ENCODE measurements at places on chromosomes 3 and 15. TPM values are rescaled to one million over a fixed set of nuclear protein-coding genes. Genes with fewer than 3 reads are reported as not detected.
A peak's percentile ranks its signal among the peaks of the same experiment; 100 is the strongest.

DNA sequence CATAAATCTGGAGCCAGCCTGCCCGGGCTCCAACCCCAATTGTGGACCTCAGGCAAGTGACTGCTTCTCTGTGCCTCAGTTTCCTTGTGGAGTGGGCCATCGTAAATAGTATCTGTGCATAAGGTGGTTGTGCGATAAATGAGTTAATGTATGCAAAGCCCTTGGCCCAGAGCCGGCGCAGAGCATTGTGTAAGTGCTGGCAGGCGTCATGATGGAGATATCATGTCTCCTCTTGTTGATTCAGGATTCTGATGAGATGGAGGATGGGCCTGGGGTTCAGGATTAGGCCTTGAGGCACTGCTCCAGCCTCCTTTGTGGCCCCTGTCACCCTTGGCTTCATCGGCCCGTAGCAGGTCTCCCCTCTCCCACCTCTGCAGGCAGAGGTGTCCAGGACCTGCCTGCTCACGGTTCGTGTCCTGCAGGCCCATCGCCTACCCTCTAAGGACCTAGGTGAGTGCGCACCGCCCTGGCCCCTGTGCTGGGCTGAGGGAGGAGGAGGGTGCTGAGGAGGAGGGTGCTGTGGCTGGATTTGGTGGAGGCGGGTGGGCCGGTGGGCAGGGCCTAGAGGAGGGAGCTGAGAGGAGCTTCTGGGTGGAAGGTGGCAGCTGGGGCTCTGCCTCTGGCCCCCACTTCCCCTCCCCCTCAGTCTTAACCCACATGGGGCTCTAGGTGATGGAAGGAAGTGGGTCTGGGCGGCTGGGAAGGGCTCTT is 1.3 kb downstream of the PLA2G4B start:
- H3K27ac ChIP-seq: no peak overlapping the region
- no peaks in the 10 kb centered on the region for H3K27me3 ChIP-seq
- no peak for DNase-seq
- H3K4me1 ChIP-seq: no peaks in the 10 kb centered on the region
- peaks cover 26% of the 10 kb centered on the region for H3K36me3 ChIP-seq

- peaks cover 3% of the 10 kb centered on the region for H3K36me3 ChIP-seq
- no peaks in the 10 kb centered on the region for H3K27me3 ChIP-seq
- H3K27ac ChIP-seq: no peak overlapping the region
- DNase-seq: no peak
Measured at GRCh38 chr15:90243943-90244639, 5.3 kb upstream of the TTLL13 start.

DNA sequence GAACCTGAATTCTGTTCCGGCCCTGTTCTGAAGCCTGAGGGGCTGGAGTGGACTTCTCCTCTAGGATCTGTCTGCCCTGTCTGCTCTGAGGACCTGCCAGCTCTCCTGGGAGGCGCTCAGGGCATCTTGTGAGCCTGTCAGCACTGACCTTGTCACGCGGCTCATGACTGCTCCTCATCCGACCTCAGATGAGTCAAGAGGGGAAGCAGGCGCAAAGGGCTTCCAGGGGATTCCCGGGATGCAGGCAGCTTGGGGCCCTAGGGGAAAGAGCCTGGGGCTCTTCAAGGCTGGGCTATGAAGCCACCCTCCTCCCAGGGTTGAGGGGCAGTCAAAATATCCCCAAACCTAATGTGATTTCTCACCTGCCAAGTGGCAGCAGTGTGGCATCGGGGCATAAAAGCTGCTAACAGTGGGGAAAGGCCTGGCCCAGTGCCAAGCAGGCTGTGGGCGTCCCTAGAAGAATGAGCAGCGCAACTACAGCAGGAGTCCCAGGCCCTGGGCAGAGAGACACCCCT is 27.6 kb upstream of the ANKDD1A start:
- peaks cover 19% of the 10 kb centered on the region for H3K4me1 ChIP-seq
- no peaks in the 10 kb centered on the region for H3K36me3 ChIP-seq
- H3K27ac ChIP-seq: peak overlapping the region; percentile 36
- no peaks in the 10 kb centered on the region for H3K27me3 ChIP-seq
- no peak overlapping the region for H3K4me3 ChIP-seq

DNA sequence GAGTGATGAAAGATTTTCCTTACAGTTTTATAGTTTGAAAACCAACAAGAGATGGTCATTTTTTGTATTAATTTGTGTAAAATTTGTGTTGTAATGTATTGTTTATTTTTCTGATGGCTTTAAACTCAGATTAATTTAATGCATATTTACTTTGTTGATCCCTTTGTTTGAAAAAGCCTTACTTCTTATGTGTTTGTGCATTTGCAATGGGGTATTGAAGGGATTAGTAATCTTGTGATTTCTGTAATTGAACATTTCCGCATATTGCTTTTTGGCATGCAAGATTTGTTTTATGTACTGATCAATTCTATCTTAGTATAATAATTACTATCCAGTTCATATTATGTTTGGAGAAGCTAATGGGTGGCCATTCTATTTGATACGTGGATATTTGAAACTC is 98.4 kb upstream of the ROBO1 start:
- H3K4me3 ChIP-seq: no peak overlapping the region
- no peak for DNase-seq

DNA sequence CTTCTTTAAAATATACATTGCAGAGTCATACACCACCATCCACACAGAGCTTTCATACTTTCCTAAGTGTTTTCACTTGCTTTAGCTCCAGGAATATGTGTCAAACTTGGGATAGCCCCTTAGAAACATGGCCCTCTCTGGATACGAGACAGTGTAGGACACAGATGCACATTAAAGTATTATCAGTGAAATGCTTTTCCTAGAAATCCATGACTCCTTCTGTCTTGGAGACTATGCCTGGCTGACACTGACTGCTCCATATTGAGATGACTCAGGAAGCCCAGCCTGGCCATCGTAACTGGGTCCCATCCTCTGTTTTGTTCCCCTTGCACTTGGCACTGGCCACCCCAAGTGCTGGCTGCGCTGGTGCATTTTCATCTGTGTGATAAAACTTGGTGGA is 204.8 kb downstream of the PDZRN3 start:
- DNase-seq: no peak
- no peaks in the 10 kb centered on the region for H3K36me3 ChIP-seq
- H3K4me3 ChIP-seq: no peak overlapping the region
- no peaks in the 10 kb centered on the region for H3K4me1 ChIP-seq

GRCh38 chr3:10400050-10400748 is 79.3 kb upstream of the SEC13 start:
- no peak overlapping the region for H3K4me3 ChIP-seq
- H3K4me1 ChIP-seq: peaks cover 12% of the 10 kb centered on the region
- H3K27me3 ChIP-seq: peaks cover 1% of the 10 kb centered on the region
- DNase-seq: no peak

DNA sequence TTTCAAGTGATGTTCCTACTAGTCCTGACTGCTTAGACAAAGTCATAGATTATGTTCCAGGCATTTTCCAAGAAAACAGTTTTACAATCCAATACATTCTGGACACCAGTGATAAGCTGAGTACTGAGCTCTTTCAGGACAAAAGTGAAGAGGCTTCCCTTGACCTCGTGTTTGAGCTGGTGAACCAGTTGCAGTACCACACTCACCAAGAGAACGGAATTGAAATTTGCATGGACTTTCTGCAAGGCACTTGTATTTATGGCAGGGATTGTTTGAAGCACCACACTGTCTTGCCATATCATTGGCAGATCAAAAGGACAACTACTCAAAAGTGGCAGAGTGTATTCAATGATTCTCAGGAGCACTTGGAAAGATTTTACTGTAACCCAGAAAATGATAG is 3.8 kb downstream of the TIPARP start:
- H3K36me3 ChIP-seq: no peaks in the 10 kb centered on the region
- no peak for DNase-seq
- H3K4me3 ChIP-seq: no peak overlapping the region
- H3K27ac ChIP-seq: no peak overlapping the region
- H3K4me1 ChIP-seq: peaks cover 28% of the 10 kb centered on the region

- no peaks in the 10 kb centered on the region for H3K36me3 ChIP-seq
- no peaks in the 10 kb centered on the region for H3K27me3 ChIP-seq
- H3K4me3 ChIP-seq: no peak overlapping the region
- no peak overlapping the region for H3K27ac ChIP-seq
- no peak for DNase-seq
Measured at GRCh38 chr3:16130066-16130465, 44.4 kb upstream of the GALNT15 start.

GRCh38 chr15:69501456-69501855 is 48.8 kb downstream of the RPLP1 start:
- H3K4me1 ChIP-seq: no peaks in the 10 kb centered on the region
- no peak for DNase-seq
- H3K4me3 ChIP-seq: no peak overlapping the region
- H3K27me3 ChIP-seq: no peaks in the 10 kb centered on the region

GRCh38 chr3:50816894-50817293 is 142.2 kb downstream of the DOCK3 start:
- no peaks in the 10 kb centered on the region for H3K27me3 ChIP-seq
- H3K4me3 ChIP-seq: no peak overlapping the region
- DNase-seq: no peak
- H3K4me1 ChIP-seq: no peaks in the 10 kb centered on the region

DNA sequence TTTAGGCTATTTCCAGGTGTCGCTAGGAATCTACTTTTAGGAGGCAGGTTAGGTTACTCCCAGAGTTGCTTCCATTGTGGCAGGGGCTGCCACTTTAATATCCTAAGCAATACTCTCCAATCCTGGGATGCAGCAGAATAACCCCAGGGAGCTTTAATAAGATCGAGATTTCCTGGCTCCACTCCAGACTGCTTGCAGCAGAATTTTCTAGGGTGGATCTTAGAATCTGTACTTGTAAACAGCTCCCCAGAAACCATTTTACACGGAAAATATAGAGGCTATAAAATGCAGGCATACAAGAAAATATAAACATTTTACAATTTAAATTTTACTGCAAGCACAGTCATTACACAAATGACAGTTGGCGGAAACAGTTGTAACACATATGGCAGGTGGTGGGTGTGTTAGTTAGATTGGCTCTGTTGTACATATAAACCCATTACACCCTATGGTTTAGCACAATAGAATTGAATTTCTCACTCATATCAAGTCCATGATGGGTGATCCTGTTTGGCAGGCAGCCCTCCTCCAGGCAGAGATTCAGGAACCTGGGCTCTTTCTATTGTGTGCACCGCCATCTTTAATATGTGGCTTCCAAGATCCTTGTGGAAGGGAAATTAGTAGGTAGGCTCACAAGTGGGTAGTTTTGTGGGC is 35.0 kb upstream of the TNFAIP8L3 start:
- no peaks in the 10 kb centered on the region for H3K27me3 ChIP-seq
- no peak overlapping the region for H3K27ac ChIP-seq
- H3K4me3 ChIP-seq: no peak overlapping the region
- no peaks in the 10 kb centered on the region for H3K4me1 ChIP-seq
- no peak for DNase-seq

GRCh38 chr3:115164374-115165221 is 17.5 kb upstream of the ZBTB20 start:
- H3K4me3 ChIP-seq: no peak overlapping the region
- H3K36me3 ChIP-seq: no peaks in the 10 kb centered on the region
- no peaks in the 10 kb centered on the region for H3K27me3 ChIP-seq
- peaks cover 24% of the 10 kb centered on the region for H3K4me1 ChIP-seq
- DNase-seq: no peak

- H3K27me3 ChIP-seq: peaks cover 12% of the 10 kb centered on the region
- no peaks in the 10 kb centered on the region for H3K4me1 ChIP-seq
- no peaks in the 10 kb centered on the region for H3K36me3 ChIP-seq
- no peak overlapping the region for H3K27ac ChIP-seq
- H3K4me3 ChIP-seq: no peak overlapping the region
Measured at GRCh38 chr15:57696146-57696545, 10.4 kb upstream of the POLR2M start.

- DNase-seq: no peak
- no peaks in the 10 kb centered on the region for H3K36me3 ChIP-seq
- peaks cover 10% of the 10 kb centered on the region for H3K4me1 ChIP-seq
- peak overlapping the region; percentile 26 for H3K27ac ChIP-seq
- H3K27me3 ChIP-seq: no peaks in the 10 kb centered on the region
Measured at GRCh38 chr3:15361494-15362214, 29.3 kb upstream of the SH3BP5 start.

GRCh38 chr15:85563328-85563727 is 182.9 kb downstream of the AKAP13 start:
- H3K4me3 ChIP-seq: no peak overlapping the region
- no peak for DNase-seq
- no peaks in the 10 kb centered on the region for H3K4me1 ChIP-seq
- H3K27me3 ChIP-seq: no peaks in the 10 kb centered on the region
- no peak overlapping the region for H3K27ac ChIP-seq

DNA sequence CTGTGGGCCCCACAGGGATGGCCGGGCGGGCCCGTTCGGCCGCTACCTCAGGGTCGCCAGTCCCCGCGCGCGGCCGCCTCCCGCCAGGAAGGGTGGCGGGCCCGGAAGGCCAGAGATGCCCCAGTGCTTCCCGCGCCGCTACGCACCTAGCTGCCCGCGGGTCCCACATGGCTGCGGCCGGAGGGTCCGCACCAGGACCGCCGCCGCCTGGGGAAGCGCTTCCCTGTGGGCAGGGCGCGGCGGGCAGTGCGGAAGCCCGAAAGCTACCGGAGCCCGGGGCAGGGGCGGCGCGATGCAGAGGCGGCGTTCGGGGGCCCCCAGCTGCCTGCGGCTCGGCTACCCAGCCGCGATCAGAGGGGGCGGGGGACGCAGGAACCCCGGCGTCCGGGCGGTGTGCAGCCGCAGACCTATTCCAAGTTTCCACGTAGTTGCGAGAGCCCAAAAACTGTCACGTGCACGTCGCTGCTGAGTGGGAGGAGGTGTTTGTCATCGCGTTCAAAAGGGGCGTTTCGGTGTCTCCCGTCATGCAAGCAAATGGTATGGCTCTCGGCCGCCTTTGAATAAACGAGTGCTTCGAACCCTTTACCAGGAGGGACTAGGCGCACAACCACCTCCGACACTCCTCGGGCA is at the start of gene TRANK1:
TSS of gene TRANK1 (minus strand) at position 414 of the 630 bp plus-strand sequence. CDS start at position 169, 245 bp downstream.
- no peaks in the 10 kb centered on the region for H3K36me3 ChIP-seq
- no peaks in the 10 kb centered on the region for H3K27me3 ChIP-seq
- DNase-seq: peak; percentile 75
- H3K4me1 ChIP-seq: peaks cover 7% of the 10 kb centered on the region

- H3K36me3 ChIP-seq: no peaks in the 10 kb centered on the region
- no peak overlapping the region for H3K4me3 ChIP-seq
- H3K27me3 ChIP-seq: no peaks in the 10 kb centered on the region
- H3K27ac ChIP-seq: no peak overlapping the region
Measured at GRCh38 chr15:40685376-40685775, 9.6 kb upstream of the RAD51 start.

- no peaks in the 10 kb centered on the region for H3K4me1 ChIP-seq
- no peak within 1 kb of the TSS for H3K4me3 ChIP-seq
- H3K36me3 ChIP-seq: no peaks in the 10 kb centered on the region
- H3K27me3 ChIP-seq: no peaks in the 10 kb centered on the region
- DNase-seq: no peak
Measured at GRCh38 chr15:50265620-50266019, at the start of gene HDC. HDC (minus strand) TSS chr15:50265726; CDS start chr15:50265623, 103 bp downstream.

COLQ gene
- 7.2 TPM for total RNA-seq

AMT gene
- total RNA-seq: 12.4 TPM

FGD5 gene
- total RNA-seq: 0.13 TPM

SEMA5B gene
- total RNA-seq: 0.13 TPM

GP5 gene
- 5.7 TPM for total RNA-seq

ARPP21 gene
- total RNA-seq: not detected

COL6A5 gene
- not detected for total RNA-seq

CCDC39 gene
- total RNA-seq: not detected

TF gene
- total RNA-seq: 15.3 TPM

PHLDB2 gene
- total RNA-seq: 8.0 TPM

ADAMTS17 gene
- total RNA-seq: 17.8 TPM

AHSG gene
- 1.9 TPM for total RNA-seq

HLTF gene
- 19.8 TPM for total RNA-seq

GABRB3 gene
- 0.54 TPM for total RNA-seq
